Ureter (tissue), 1 donor: ENCODE measurements at places on chromosomes 2 and 18.

- DNase-seq: no peak
These were observed 563.9 kb downstream of the DCC start for GRCh38 chr18:52903857-52904256.

- no peak for DNase-seq
These were observed 61.9 kb upstream of the HK2 start for GRCh38 chr2:74772046-74772445.

GRCh38 chr2:172279813-172280212, 147.6 kb upstream of the ITGA6 start:
- DNase-seq: no peak

GRCh38 chr2:217691516-217691915, 311.3 kb downstream of the TNS1 start:
- no peak for DNase-seq

DNA sequence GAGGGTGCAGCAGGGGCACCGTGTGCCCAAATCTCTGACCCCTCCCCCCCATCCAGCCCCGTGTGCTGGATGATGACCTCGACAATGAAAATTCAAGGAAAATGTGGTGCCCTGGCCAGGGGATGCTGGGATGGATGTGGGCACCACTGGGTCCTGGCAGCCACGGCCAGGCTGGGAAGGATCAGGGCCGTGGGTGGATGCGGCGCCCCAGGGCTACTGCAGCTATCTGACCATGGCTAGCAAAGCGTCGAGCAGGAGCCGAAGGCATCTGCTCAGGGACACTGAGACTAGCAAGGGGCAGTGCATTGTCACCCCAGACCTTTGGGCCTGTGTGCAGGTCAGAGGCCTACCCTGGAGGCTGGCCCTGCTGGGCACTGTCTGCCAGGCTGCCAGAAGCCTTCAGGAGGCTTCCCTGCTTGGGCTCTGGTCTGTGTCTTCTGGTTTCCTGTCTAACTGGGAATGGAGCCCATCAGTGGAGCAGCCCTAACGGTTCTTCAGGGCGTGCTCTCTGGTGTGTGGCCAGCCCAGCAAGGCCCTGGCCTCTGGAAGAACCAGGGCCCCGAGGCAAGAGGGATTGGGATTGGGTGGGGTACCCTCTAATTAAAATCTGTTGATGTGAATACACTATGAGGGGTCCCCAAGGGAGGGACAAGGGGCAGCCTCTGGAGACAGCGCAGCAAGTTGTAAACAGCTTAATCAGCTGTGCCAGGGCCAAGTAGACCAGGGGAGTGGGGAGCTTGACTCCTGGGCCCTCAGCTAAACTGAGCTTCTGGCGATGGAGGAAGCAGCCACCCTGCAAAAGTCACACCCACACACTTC, 98.0 kb downstream of the STPG4 start:
- DNase-seq: no peak

DNA sequence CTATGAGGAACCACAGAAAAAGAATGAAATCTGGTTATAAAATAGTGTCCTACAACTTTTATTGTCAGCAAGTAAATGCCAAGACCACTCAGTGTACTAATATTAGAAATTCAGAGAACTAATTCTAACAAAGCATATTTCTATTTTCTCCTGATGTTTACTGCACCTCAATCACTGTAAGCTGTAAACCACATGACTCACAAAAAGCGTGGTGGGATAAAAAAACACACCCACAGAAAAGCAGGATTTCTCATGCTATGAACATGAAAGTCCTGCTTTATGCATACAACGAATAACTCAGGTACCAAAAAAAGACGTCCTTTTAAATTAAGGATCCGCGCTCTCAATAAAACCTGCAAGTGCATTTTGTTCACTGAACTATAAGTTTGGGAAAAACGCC, 797 bp downstream of the TXNL4A start:
- no peak for DNase-seq
